ENCODE measurements at places on chromosomes 12 and 14.

DNA sequence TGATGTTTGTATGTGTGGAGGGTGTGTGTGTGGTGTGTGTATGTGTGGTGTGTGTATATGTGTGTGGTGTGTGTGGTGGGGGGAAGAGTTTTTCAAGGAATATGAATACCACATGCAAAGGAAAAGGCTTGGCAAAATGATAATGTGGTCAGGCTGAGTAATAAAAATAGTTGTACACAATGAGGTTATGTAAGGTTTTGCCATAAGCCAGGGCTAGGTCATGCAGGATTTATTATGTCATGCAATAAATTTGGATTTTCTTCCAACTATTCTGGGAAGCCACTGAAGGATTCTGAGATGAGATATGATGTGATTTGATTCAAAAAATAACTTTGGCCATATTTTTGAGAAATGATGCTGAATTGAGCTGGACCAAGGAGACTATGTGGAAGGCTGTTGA, 1191.6 kb upstream of the SEL1L start:
- no peak for DNase-seq

DNA sequence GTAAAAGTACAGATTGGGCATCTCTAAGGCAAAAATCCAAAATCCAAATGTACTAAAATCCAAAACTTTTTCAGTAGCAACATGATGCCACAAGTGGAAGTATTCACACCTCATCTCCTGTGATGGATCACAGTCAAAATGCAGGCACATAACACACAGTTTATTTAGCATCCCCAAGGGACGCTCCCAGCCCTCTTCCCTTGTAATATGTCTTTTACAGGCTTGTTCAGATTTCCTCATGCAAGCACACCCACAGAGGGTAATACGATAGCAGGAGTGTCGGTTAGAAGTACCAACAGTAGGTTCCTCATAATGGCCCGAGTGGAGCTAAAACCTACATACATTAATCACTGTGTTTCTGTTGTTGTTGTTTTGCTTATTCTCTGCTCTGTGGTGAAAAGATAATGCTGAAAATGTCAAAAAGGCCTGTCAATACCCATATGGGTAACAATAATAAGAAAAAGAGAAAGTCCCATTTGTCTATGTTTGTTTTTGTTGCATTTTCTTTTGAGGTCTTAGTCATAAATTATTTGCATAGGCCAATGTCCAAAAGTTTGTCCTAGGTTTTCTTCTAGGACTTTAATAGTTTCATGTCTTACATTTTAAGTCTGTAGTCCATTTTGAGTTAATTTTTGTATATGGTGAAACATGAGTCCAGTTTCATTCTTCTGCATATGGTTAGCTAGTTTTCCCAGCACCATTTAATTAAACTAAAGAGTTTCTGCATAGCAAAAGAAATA, 133.1 kb downstream of the LRIG3 start:
- DNase-seq: no peak

GRCh38 chr12:25757037-25757665, 201.3 kb upstream of the RASSF8 start:
- DNase-seq: no peak

GRCh38 chr14:91693346-91693745, 38.5 kb downstream of the CATSPERB start:
- no peak for DNase-seq

DNA sequence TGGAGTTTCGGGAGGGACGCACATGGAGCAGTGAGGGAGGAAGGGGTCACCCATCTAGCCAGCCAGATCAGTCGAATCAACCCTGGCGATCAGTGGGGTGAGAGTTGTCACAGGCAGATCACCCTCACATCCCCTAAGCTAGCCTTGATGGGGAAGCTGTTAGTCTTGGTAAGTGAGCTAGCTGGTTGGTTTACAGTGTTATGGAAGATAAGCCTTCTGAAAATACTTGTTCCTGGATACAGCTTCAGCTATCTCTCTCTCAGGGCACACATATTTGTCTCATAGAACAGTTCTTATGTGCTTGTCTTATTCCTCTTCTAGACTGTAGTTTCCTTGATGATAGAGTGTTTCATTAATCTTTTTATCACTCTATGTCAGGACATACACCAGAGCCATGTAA, 26.2 kb upstream of the MANSC4 start:
- DNase-seq: no peak

- no peak for DNase-seq
Observed at GRCh38 chr12:10557766-10558165, 52.1 kb downstream of the EIF2S3B start.

- DNase-seq: no peak
Observed at GRCh38 chr12:12333407-12334366, 16.4 kb downstream of the MANSC1 start.

DNA sequence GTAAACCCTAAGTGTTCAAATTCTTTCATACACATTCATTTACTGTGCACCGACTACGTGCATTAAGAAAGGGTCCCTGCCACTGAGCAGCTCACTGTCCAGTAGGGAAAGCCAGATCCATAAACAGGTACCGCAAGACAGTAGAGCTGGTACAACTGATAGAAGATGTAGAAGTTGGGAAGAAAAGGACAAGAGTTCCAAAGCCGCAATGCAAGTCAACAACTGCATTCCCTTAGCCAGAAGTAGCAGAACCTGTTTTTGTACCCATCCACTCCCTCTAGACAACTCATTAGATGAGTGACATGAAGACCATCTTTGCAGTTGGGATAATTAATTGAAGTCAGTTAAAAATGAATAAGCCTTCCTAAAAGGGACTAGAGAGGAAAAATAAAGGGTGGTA, 1.3 kb downstream of the SENP1 start:
- DNase-seq: no peak

DNA sequence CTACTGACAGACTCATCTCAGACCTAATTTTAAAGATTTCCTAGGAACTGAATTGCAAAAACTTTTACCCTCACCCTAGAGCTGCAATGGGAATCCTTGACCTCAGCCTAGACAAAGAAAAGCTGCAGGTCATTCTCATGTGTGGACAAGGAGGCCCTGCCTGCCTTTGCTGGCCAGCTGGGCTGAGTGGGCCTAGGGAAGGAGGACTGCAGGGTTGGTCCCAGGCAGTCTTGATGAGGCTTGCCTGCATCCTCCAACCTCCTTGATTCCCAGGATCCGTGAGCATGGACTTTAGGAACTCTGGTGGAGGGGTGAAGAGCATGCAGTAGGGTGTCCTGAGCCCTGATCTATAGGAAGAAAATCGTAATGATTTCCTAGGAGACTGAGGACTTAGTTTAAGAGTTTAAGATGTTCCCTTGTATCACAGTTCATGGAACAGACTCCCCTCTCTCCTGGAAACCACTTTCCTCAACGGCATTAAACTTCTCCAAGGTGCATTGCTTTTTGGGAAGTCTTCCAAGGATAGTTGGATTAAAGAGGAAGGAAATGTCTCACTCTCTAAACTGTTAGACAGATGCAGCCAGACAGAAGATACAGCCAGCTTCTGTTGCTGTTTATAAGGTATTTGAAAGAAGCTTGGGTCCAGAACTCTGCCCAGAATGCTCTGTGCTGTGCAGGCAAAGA, 55.4 kb upstream of the DDX11 start:
- no peak for DNase-seq

GRCh38 chr14:61077437-61077836, 96.4 kb downstream of the SLC38A6 start:
- DNase-seq: no peak

- DNase-seq: no peak
Observed at GRCh38 chr14:34043627-34044372, 92.9 kb upstream of the EGLN3 start.

GRCh38 chr14:21202463-21203358, 46.8 kb upstream of the OR5AU1 start:
- DNase-seq: no peak

DNA sequence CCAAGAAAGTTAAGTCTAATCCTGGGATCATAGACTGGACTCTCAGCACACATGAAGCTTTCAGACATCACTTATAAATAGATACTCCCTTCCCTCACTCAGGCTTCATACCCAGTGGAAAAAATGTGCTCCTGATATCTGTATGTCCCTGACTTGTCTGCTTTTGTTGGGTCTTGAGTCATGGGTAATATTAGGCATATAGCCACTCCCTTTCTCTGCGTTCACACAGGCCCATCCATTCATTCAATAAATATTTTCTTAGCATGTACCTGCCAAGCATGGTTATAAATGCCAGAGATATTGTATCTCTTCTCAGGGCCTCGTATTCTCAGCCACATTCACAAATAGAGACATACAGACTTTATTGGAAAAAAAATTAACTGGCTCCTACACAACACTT, 43.5 kb downstream of the COX16 start:
- DNase-seq: no peak

- DNase-seq: no peak
Observed at GRCh38 chr14:82796086-82796485, 1262.4 kb upstream of the SEL1L start.

- DNase-seq: no peak
Observed at GRCh38 chr14:53331921-53332320, 178.8 kb upstream of the DDHD1 start.

DNA sequence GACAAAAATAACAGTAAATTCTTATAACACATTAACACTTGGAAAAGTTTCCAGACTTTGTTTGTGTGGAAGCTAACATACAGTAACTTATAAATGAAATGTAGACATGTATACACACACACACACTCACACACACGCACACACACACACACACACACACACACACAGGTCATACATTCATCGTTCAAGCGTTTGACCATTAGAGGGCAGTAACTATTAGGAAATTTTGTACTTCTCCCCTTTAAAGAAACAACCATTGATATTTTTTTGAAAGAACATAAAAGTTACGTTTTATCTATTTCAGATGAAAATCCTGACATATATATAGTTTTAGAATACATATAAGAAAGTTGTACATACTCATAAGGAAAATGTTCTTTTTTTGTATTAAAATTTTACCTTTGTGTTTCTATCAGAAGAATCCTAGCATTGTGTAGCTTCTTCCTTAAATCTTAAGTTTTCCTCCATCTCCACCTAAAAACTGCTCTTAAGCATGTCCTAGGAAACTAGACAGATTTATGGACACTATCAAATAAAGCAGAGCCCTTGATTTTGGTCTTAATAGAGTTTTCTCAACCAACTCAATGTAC, 29.0 kb downstream of the PTPRQ start:
- DNase-seq: no peak

DNA sequence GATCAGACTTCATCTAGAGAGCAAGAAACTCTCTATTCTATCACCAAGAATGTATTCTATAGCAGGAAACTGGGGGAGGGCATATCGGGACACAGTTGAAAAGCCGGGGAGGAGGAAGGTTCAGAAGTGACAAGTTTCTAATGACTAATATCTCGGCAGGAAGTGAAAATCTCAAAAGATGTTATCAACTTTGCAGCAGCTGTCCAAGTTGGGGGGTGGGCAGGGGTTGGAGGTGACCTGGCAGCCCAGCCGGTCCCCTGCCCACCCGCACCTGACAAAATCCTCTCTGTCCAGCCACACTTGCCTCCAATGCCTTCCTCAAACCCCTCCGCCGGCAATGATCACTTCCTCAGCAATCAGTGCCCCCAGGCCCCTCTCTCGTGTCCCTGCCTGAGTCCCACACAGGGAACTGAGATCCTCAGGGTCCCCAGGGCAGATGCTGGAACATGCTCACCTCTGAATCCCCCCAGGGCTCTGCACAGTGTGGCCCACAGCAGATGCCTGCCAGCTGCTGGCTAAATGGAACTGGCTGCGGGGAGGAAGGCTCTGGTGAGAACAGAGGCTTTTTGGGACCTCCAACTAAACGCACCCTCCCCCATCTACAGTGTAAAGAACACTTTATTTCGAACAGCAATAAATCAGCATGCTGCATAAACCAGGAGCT, 43.9 kb downstream of the CCDC88C start:
- no peak for DNase-seq

DNA sequence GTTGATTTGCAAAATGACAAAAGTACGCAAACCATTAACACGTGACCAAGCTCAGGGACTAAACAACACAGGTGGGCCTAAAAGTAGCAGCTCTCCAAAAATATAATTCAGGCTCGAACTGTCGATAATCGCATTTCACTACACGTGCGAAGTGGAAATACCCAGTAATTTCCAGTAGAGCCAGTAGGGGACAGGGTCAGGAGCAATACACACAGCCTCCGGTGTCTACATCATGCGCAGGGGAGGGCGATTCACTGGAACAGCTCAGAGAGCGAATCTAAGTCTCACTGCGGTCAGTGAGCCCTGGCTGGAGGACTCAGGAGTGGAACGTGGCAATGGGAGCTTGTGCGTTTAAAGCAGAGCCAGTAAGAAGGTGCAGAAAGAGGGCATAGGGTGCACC, 40.4 kb downstream of the SETD3 start:
- DNase-seq: no peak

DNA sequence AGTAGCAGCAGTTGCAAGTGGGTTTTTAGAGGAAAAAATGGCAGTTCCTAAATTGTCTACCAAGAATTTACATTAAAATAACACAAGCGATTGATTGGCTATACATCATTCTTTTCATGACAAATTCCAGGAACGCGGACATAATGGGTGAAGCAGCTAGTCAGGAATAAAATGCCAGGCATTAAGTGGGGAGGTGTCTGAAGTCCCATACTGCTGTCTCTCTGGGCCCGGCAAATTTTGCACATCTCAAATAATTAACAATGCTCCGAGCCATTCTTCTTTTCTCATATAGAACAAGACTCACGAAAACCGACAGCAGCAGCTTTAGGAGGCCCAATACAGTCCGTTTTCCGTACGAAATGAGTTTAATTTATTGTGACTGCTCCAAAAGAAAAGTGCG, 696 bp downstream of the RPL36AL start:
- no peak for DNase-seq

DNA sequence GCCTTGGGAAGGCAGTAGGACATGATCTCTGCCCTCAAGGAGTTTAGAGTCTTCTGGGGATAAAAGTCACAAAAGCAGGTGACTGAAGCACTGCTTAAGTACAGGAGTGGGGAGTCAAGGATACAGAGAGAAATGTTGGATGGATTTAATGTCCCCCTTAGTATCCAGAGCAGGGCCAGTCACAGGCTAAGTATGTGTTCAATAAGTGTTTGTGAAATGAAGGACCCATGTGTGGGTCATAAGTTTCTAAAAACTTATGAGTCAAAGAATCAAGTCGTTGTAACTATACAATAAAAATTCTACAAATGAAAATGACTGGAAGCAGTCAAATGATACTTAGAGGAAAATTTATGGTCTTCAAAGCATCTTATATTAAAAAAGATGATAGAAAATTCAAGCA, 25.1 kb downstream of the KRT80 start:
- no peak for DNase-seq

- DNase-seq: no peak
Observed at GRCh38 chr12:101819467-101819866, 11.3 kb downstream of the GNPTAB start.

- no peak for DNase-seq
Observed at GRCh38 chr14:104341532-104342434, 203.4 kb downstream of the KIF26A start.

- DNase-seq: no peak
Observed at GRCh38 chr14:90499908-90500664, 103.3 kb downstream of the CALM1 start.

GRCh38 chr12:102069707-102070106, 7.9 kb upstream of the WASHC3 start:
- DNase-seq: no peak
